ENCODE measurements at places on chromosomes 6 and 20.
A peak's percentile ranks its signal among the peaks of the same experiment; 100 is the strongest.

- no peak for DNase-seq
Measured at GRCh38 chr6:48109944-48110343, 1.1 kb downstream of the PTCHD4 start.

- DNase-seq: no peak
Measured at GRCh38 chr20:62428002-62428372, 648 bp upstream of the RBBP8NL start.

GRCh38 chr6:19605624-19606023 lies 231.5 kb upstream of the ID4 start:
- no peak for DNase-seq

GRCh38 chr6:158567152-158567551 lies 7.3 kb downstream of the TMEM181 start:
- peak; percentile 66 for DNase-seq

- peak; percentile 73 for DNase-seq
Measured at GRCh38 chr20:50348096-50348495, 157.5 kb downstream of the CEBPB start.

DNA sequence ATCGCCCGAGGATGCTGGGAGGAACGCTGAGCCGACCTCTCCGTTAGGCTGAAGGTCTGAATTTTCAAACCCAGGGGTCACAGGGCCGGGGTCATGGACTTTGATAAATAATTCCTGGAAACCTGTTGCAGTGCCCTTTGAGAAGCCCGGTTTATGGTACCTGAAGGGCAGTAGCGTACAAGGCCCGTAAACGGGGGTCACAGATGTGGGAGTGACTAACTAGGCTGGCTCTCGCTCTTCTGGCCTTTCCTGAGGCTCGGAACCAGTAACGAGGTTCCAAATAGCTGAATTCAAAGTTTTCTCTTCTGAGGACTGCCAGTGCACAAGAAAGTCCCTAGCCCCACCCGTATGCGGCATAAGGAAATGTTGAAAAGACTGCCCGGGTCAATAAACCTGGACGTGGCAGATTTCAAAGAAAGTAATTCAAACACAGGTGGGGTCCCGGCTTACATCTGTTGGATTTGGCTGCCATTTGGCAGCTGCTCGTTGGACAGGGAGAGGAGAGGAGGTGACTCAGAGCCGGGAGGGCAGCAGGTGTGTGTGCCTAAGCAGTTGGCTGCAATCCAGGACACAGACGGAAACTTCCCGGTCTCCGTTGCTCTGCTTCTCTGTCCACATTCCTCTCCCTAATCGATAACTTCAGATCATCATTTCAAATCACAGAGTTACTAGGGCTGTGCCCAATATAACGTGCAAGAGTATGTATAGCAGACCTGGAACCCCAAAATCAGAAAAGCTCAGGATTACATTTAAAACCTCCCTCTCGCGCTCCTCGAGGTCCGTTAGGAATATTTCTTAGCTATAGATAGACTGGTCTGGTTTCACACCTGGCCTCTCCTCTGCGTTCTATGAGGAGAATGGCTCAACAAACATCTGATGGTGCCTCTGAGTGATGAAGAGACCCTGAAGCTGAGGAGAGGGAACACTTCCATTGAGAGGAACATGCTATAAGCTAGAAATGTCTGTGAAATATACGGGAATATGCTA lies 765 bp upstream of the GMDS start:
- peak; percentile 44 for DNase-seq

DNA sequence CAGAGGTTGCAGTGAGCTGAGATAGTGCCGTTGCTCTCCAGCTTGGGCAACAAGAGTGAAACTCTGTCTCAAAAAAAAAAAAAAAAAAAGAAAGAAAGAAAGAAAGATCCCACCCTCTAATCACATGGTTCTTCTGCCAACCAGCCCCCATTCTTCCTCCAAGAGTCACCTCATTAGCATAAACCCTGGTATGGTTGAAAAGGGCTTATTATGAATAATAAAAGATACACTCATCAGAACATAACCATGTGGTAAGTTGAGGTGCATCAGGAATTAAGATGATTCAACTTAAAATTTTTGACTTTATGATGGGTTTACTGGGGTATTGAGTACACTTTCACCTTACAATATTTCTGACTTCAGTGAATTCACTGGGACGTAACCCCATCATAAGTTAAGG lies 793 bp upstream of the TRIM40 start:
- no peak for DNase-seq

GRCh38 chr6:33201147-33201545 lies 479 bp downstream of the SLC39A7 start:
- DNase-seq: no peak

DNA sequence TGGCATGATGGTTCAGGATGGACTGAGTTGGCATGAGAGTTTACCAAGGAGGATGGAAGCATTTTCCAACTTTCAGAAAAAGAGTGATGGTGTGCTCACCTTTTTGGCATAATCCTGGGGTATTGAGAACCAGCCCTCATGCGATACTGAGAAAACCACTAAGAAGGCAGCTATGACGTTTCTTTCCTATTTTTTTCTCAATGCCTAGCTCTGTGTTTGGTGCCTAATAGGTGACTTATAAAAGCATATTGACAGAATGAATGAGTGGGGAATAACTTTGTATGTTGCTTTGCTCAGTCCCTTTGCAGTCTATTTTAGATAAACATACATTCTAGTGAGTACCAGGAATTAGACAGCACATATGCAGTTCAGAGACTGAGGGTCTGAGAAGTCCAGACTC lies 816.3 kb downstream of the DHX35 start:
- DNase-seq: no peak
